Stimulated activated CD8-positive, alpha-beta memory T cell treated with anti-CD3 and anti-CD28 coated beads, Interleukin-4, amount 100 ng/mL, for 48 hours (primary cell): ENCODE measurements at places on chromosomes 5 and 9.

DNA sequence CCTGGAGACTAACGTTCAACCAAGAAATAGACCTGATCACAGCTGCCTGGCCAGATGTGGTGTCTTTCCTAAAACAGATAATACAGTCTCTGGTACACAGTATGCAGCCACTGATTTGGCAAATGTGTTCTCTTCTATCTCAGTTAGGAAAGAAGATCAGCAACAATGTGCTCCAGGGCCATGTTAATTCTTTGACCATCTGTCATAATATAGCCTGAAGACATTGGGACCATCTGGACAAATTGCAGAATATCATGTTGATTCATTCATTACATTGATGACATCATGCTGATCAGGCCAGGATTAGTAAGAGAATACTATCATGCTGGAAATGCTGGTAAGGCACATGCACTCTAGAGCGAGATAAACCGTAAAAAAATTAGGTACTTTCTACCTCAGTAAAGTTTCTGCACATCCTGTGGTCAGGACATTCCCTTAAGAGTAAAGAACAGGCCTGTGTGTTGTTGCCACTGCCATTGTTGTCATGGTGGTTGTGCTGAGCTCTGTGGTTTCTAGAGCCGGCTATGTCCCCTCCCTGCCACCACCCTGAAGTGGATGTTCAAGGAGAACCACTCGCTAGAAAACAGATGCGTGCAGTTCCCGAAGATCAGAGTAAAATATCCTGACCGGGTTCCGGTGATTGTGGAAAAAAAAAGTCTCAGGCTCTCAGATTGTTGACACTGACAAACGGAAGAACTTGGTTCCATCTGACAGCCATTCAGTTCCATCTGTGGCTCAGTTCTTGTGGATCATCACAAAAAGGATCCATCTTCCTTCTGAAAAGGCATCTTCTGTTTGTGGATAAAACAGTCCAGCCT is 6.4 kb upstream of the JMY start:
- DNase-seq = peak; percentile 29

- no peak for DNase-seq
Observed at GRCh38 chr9:70043689-70044489, at the start of gene MAMDC2. Gene MAMDC2 (plus strand): TSS chr9:70043848. CDS start chr9:70044198, 350 bp downstream.

DNA sequence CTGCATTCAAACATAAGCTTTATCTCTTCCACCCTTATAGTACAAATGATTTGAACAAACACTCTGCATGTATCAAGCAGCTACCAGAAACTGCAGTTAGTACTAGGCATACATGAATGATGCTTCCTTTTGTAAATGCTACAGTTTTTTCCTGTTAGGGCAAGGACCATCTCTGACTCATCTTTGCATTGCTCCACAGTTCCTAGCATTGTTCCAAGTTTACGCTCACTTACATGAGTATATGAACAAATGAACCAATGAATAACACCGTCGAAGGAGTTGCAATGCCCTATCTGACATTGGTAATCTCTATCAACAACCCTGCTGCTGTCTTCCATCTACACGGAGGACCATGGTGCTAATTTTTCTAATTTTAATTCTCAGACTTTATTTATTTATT is 2.1 kb upstream of the ALDH7A1 start:
- DNase-seq = no peak

DNA sequence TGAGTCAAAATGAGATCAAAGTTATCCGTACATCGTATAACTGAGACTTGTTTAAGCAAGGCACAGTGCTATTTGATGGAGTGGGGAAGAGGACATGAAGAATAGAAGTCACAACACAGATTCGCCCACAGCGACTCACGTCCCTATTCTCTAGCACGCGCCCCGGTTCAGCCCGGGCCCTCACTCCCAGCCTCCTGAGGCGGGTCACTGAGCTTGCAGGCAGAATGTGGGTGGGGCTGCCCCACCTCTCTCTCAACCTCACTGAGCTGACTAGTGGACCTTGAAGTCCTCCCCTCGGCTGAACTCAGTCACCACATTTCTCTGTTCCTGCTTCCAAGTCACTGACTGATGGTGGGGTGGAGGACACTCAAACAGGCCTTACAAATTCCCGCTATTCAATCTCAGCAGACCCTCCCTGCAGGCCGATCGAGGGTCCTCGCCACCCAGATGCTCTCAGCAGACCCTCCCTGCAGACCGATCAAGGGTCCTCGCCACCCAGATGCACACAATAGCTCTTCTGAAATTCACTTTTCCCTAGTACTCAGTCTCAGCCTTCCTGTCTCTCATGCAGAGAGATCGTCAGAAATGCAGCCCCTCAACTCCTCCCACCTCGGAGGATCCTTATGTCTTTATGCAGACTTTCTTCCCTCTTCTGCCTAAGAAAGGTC is 12.9 kb downstream of the GLDC start:
- no peak for DNase-seq

- no peak for DNase-seq
Observed at GRCh38 chr5:55429613-55430253, 105.0 kb downstream of the PLPP1 start.

DNA sequence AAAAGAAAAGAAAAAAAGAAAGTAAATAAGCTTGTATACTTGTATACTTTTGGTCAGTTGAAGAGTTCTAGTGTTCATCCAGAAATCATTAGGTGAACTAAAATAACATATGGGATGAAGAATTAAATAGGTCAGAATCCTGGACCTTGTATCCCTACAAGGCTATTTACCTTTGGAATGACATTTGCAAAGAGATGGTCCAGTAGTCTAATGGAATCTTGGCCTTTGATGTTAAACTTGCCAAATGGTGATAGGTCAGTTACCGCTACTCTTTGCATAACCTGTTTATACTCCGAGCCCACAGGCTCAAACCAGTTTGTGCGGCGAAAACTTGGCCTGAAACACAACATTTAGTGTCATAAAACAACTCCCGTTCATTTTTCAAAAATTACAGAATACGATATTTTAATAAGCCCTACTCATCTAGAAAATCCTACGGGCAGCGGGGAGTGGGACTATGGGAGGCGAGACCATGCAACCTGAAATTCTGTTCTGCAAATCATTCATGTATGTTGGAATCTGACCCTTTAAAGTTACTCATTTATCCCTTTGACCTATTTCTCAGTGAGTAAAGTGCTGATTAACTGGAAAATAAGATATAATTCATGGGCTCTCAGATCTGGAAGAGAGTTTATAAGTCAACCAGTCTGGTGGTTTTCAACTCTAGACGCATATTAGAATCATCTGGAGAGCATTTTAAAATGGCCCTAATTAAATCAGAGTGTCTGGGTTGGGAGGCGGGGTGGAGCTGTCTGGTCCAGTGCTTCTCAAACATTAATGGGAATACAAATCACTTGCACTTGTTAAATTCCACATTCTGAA is 38.6 kb downstream of the DMGDH start:
- DNase-seq = no peak

DNA sequence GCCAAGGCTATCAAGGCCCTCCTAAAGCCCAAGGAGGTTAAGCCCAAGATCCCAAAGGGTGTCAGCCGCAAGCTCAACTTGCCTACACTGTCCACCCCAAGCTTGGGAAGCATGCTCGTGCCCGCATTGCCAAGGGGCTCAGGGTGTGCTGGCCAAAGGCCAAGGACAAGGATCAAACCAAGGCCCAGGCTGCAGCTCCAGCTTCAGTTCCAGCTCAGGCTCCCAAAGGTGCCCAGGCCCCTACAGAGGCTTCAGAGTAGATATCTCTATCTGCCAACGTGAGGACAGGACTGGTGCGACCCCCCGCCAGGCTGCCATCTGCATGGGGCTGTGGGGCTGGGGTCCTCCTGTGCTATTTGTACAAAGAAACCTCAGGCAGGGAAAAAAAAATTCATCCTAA is 3.3 kb downstream of the HOMER1 start:
- no peak for DNase-seq

- no peak for DNase-seq
Observed at GRCh38 chr5:143311428-143311827, 92.1 kb downstream of the NR3C1 start.

DNA sequence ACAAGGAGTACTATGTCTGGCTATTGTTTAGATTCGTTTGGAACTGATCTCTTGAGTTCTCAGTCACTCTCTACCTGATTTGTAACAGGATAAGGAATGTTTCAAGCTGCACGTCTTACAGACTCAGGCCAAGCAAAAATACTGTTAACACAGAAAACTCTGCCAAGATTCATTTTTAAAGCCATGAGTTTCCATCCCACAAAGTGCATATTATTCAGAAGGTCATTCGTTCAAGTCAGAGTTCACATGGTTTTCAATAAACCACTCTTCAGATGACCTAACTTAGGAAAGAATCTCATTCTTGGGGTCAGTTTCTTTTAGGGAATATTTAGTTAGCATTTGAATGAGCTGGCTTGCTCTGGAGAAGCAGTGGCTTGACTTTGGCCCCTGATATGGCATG is 49.3 kb downstream of the F2R start:
- no peak for DNase-seq

DNA sequence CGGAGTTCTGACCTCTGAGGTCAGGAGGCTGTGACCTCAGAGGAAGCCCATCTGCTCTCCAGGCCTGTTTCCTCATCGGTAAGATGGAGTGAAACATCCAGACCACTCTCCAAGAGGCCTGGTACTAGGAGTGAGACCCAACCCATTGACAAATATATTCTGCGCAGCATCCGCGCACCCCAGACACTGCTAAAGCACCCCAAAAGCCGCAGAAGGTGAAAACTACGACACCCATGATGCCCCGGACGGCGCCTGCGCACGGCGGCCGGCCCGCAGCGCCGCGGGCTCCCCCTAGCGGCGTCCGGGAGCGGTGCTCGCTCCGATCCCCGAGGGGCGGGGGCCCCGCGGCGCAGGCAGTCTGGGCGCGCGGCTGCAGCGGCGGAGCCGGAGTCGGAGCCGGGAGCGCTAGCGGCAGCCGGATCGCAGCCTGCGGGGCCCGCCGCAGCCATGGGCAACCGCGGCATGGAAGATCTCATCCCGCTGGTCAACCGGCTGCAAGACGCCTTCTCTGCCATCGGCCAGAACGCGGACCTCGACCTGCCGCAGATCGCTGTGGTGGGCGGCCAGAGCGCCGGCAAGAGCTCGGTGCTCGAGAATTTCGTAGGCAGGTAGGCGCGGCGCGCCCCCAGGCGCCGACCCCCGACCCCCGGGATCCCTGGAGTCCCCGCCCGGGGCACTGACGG is at the start of gene DNM1:
DNM1 (plus strand) TSS at position 356 of the 683 bp plus-strand sequence; CDS start at position 448, 92 bp downstream.
- DNase-seq = peak; percentile 73

- no peak for DNase-seq
Observed at GRCh38 chr5:104049752-104050151, 487.2 kb upstream of the NUDT12 start.

- no peak for DNase-seq
Observed at GRCh38 chr5:93359960-93360305, 221.1 kb downstream of the NR2F1-AS1 start.

GRCh38 chr5:74543162-74543995 is 97.1 kb downstream of the ENC1 start:
- DNase-seq = no peak

- DNase-seq = peak; percentile 56
Observed at GRCh38 chr5:95861864-95862561, 39.5 kb upstream of the GLRX start.

DNA sequence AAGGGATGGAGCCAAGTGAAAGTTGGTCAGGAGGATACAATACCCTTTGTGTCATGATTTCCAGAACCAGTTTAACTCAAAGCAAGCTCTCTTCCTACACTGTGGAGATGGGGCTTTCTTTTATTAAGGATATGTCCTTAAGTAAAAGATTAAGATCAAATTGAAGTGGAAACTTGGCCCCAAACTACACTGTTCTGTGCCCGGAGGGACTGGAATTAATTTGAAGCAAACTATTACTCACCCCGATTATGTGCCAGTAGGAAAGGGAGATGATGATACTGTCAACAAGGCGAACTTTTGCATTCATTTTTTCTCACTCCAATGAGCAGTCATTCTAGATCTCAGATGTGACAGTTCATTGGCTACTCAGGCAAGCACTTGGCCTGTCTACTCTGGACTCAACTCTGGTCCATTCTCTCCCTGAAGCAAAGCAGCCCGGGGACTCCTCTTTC is 186.7 kb downstream of the NTRK2 start:
- no peak for DNase-seq

DNA sequence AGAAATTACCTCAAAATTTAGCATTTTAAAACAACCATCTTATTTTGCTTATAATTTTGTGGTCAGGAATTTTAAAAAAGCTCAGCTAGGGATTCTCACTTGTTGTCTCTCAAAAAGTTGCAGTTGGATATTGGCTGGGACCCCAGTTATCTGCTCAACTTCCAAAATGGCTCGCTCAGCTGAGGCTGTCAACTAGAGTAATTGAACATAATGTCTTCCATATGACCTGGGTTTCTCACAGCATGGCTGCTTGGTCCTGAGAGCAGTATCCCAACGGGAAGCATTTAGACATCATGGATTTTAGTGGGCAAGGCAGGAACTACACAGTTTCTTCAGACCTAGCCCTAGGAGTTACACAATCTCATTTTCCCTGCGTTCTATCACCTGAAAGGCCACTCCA is 63.6 kb upstream of the SPEF2 start:
- DNase-seq = no peak

GRCh38 chr9:98610211-98610610 is 98.5 kb downstream of the GABBR2 start:
- DNase-seq = no peak

GRCh38 chr5:178191661-178192060 is 4.5 kb upstream of the GMCL2 start:
- DNase-seq = no peak

GRCh38 chr5:132754947-132755346 is 7.7 kb downstream of the CCNI2 start:
- DNase-seq = peak; percentile 20

GRCh38 chr9:34417734-34418133 is 40.6 kb downstream of the FAM219A start:
- no peak for DNase-seq

- DNase-seq = no peak
Observed at GRCh38 chr5:77590347-77590746, 48.2 kb downstream of the OTP start.
